ENCODE measurements at places on chromosomes 2 and 18. TPM values are rescaled to one million over a fixed set of nuclear protein-coding genes. Genes with fewer than 3 reads are reported as not detected.

GRCh38 chr18:5969989-5970403 is 74.7 kb upstream of the TMEM200C start:
- DNase-seq = no peak

Gene OBSL1
- total RNA-seq = 0.57 TPM

Gene AKAIN1
- not detected for total RNA-seq

DNA sequence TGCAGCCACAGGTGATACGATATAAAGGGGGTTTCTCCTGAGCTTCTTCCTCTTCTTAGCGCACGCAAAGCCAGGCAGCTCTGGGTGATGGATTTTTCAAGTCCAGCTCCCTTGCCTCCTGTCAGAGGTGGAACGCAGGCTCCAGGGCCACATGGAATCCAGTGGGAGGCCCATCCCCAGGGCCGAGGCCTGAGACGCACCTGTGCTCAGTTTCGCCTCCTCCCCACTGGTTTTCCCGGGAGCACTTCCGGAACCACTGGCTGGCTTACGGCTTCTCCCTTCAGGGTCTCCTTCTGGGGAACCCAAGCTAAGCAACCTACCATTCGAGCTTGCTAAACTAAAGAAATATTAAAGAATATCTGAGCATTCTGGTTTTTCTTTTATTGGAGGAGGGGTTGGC is 63.6 kb downstream of the TRAPPC12 start:
- DNase-seq = no peak

Gene CYP1B1
- total RNA-seq = not detected

DNA sequence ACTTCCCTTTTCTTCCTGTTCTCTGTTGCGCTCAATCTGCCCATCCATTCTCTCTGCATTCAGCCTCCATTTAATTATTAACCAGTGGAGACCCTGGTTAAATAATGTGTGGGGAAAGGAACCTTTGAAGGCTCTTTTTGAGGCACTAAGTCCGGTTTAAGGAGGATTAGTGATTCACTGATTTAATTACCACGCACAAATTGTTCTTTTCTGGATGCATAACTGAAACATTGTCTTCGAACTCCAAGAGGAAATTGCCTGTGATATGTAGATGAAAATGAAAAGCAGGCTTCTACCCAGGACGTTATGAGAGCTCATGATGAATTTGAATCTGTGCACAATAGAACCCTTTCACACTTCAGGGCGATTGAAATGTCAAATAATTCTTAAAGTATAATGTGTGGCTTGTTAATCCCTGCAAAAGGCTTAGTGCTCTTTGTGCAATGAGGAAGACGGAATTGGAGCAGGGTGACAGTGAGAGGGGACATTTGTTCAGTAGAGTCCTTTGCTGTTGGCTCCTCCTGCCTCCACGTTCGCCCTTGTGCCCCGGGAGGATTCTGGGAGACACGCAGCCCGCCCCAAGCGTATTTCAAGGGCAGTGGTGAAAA is 51.1 kb upstream of the ZNF236 start:
- DNase-seq = no peak

DNA sequence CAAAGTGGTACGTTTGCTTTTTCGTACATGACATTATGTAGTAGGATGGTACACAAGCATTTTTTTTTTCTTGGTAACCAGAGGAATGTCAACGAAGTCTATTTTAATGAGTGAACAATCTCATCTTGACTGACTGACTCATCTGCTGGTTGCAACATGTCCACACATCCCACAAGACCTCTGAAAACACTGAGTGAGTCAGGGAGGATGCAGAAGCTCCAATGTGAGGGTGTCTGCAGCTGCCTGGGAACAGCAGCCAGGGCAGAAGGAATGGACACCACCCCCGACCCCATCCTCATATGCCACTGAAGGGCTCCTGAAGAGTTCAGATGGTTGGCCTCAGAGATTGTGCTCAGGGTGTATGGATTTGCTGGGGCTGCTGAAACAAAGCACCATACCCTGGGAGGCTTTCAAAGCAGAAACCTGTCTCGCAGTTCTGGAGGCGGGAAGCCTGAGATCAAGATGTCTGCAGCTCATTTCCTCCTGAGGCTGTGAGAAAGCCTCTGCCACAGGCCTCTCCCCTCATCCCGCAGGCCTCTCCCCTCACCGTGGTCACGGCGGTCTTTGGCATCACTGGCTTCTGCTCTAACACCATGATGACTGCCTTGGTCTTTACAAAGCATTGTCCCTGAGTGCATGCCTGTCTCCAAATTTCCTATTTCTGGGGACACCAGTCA is 124.6 kb downstream of the LRATD1 start:
- DNase-seq = no peak

GRCh38 chr2:237213315-237214022 is 127.8 kb downstream of the COPS8 start:
- no peak for DNase-seq

DNA sequence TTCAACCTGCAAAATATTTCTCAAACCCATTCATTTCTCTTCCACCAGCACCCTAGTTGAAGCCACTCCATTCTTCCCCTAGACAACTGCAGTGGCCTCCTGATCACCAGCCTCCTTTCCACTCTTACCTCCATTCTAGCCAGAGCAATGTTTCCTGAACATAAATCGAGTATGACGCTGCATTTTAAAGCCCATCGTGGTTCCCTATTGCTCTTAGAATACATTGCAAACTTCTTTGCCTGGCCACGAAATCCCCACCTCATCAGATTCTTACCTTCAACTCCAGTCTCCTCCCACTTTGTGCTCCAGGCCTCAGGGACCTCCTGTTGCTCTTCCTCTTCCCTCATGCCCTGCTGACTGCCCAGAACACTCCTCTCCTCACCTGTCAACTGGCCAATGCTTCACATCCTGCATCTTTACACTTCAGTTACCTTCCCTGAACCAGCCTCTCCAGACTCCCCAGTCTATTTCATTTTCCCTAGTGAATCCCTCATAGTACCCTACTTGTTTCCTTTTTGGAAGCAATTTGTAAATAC is 176.5 kb upstream of the CTAGE1 start:
- DNase-seq = no peak

DNA sequence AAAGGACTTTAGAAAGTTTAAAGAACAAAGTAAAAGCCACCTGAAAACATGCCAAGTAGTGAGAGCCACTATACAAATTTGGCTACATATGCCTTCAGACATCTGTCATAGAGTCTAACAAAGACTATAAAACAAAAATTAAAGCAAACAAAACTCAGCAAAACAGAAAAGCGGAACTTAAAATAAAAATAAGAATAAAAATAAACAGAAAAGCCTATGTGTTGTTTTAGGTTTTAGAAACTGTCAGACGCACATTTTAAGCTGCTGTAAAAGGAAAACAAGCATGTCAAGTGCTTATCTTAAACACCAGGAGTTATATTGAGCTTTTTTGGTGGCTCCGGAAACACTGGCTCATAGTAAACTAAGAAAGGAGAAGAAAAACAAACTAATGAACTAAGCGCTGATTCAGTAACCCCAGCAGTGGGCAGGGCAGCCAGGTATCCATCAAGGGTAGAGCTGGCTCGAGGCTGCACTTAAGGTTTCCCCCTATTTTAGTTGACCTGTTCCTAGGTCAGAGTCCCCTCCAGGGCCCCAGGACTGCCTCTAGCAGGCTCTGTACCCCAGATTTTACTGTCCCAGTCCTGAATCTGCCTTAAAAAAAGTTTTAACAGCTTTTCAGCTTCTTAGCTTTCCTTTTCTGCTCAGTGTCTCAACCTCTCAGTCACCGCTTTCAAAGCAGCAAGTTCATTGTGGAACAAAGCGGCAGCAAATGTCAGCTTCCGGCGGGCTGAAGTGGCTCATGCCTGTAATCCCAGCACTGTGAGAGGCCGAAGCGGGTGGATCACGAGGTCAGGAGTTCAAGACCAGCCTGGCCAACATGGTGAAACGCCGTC is 15.4 kb upstream of the RMC1 start:
- DNase-seq = peak; percentile 73

DNA sequence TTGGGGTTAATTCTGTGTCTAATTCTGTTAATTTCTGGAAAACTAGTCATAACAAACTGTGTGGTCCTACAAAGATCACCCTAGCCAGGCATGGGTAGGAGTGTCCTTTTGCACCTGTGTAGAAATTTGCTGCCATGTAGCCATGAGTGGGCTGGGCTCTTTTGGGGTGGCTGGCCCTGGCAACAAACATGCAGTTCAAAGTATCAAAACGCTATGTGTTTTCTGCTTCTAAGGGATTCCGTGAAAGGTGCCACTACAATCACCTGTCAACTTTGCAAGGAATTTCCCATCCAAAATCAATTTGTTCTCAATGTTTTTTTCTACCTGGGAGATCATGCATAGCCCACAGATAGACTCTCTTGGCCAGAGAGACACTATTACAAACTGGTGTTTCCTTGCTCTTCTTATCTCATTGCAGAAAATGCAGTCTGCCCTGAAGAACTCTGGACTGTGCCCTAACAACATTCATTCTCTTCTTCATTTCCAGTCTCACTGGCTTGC is 537.7 kb upstream of the ID2 start:
- no peak for DNase-seq

Gene CYP26B1
- not detected for total RNA-seq

Gene SCYGR5
- total RNA-seq = not detected

DNA sequence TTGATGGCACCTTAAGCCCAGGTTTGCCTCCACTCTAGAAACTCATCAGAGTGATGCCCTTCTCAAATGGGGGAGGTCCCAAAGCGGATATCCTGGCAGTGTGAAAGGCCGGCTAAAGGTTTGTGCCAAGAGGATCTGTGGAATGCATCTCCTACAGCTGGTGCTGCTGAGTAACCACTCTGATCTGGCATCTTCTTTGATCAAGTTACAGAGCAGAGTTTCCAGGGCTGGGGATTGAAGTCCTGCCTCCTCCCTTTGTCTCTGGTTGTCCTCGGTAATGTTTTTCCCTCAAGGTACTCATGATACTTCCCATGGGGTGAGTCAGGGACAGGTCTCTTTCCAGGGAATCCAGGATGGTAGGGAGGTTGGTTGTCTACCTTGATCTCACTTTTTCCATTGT is 24.6 kb downstream of the PRKRA start:
- DNase-seq = no peak

DNA sequence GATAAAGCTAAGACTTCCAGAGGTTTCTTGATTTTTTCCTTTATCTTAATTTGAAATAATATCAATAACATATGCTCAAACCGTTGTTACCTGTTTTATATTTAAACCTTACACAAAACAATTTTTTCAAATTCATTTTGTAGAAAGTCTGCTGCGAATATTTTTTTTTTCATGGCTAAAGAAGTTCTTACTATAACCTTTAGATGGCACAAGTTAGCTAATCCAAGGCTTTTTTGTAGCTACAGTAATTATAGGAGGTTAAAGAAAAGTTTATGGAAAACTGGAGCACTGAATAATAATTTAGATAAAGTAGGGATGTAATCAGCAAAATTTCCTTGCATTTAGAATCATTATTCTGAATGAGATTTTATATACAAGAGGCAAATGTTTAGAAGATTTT is 78.0 kb upstream of the PNPT1 start:
- DNase-seq = no peak

DNA sequence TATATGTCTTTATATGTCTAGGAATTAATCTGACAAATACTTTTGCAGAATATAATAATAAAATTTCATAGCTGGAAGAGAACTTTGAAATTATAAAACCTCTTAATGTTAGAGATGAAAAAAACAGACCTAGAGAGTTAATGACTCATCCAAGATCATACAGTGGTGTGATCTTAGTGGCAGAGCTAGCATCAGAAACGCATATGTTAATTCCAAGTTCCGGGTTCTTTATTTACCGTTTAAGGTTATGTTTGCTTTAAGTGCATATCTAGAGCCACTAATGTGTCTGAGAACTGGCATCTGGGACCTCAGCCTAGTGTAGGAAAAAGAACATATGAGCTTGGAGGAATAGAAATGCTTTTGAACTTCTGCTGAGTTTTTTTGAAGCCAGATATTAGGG is 24.3 kb downstream of the CERS6 start:
- DNase-seq = no peak

DNA sequence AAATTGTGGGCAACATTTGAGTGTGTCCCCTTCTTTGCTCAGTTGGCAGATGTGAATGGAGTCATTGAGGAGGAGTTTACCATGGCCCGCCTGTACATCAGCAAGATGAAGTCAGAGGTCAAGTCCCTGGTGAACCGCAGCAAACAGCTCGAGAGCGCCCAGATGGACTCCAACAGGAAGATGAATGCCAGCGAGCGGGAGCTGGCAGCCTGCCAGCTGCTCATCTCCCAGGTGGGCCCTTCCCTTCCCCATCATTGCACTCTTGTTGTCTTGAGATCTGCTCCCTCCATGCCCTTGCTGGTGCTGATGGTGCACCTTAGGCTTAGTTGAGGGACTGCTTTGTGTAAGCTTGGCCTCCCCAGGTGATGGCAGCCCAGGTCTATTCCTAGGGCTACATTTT is 47.5 kb upstream of the LYPD6B start:
- no peak for DNase-seq
